Bronchus fibroblast of lung (primary cell): ENCODE measurements at places on chromosomes 5 and 9. TPM values are rescaled to one million over a fixed set of nuclear protein-coding genes. Genes with fewer than 3 reads are reported as not detected.

Gene AJM1
- 0.45 and 1.3 TPM in 2 replicates for total RNA-seq

Gene GDF9
- 0.15 and 0.17 TPM in 2 replicates for total RNA-seq

Gene NR6A1
- 0.15 and 1.2 TPM in 2 replicates for total RNA-seq

Gene ZNF367
- 3.9 and 5.2 TPM in 2 replicates for total RNA-seq

Gene LCP2
- total RNA-seq, result not detected in 2 replicates
